ENCODE measurements at places on chromosomes 13 and 19.
A peak's percentile ranks its signal among the peaks of the same experiment; 100 is the strongest.

DNA sequence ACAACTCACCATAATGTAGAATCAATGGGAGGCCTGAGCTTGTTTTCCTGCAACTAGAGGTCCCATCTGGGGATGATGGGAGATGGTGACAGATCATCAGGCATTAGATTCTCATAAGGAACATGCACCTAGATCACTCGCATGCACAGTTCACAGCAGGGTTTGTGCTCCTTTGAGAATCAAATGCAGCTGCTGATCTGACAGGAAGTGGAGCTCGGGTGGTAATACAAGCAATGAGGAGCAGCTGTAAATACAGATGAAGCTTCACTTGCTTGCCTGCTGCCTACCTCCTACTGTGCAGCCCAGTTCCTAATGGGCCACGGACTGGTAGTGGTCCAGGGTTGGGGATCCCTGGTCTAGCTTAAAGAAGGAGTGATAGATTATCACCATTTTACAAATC is 33.0 kb downstream of the KPNA3 start:
- DNase-seq: no peak

DNA sequence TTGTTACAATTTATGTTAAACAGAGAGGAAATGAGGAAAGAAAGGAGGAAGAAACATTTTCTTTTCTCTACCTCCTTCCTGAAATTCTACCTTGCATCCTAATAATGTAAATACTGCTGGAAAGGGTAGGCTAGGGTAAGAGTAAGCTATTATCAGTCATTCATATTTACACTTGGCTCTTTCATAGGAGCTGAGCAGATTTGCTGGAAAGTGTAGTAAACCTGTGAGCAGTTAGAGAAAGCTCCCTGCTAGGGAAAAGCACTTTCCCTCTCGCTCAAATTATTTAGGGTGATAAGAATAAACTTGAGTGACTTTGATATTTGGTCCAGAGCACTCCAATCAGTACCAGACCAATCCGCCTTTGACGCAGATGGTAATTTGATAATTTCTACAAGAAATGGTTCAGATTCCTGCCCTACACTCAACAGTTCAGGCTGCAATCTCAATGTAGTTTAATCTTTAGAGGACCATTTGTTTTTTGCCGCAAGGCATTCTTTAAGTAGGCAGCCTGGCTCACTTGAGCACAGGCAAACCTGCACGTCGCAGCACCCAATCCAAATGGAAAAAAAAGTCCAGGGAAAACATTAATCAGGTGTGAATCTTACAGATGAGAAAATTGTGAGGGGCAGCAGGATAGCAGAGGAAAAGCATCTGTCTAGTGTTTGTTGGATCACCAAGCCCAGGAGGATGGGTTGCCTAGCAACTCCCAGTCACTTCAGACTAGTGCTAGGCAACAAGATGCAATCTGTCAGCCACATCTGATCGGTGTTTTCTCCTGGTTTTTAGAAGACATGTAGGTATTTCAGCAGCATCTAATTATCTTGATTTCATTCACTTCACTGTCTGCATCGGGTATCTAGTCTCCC is 68.6 kb upstream of the KL start:
- DNase-seq: no peak

DNA sequence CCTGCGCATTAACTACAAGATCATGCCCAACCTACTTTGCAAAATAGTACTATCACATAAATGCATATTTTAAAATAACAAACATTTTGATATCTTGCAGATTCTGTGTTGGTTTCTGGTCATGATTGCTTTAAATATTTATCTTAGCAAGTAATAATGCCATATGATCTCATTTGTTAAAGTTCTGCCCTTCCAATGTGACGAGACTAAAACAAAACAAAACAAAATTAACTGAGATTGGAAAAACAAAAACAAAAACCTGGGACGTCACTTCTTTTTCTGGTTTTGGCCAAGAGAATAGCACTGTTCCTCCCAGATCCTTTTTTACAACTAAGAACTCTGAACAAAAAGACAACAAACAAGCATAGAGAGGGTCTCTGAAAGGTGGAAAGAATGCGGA is 436.3 kb downstream of the DACH1 start:
- no peak for DNase-seq

DNA sequence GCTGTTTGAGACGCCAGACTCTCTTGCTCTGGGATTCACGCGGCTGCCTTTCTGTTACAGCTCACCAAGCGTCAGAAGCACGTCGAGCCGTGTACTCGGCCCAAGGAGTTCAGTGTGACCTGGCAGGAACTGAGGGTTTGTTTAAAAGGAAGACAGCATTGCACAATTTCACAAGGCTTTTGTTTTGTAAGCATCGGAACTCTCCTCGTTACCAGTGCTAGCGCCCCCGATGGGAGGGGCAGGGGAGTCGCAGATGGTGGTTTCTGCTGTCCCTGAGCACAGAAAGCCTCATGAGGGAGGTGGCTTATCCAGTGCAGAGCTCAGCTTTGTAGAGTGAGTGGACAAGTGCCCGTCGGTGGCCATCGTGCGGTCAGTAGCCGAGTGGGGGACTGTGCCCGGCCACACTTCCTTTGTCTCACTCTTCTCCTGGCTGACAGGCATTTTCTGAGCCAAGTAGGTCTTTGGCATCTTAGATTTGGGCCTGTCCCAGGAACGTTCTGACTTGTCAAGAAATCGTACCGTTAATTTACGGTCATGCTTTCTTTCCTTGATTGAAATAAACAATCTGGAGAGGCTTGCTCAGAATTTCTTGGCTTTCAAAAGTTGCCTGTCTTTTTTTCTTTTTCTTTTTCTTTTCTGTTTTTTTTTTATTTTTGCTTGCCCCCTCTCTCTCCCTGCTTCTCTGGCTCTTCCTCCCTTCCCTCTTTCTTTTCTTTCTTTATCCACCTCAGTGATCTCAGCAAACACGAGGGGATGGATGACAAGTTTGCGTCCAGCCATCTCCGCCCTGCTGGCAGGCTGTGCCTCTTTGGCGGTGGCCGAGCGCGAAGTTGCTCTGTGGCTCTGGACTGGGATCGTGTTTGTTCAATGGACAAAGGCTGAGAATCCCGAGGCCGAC is 7.7 kb downstream of the KDM4B start:
- peak; percentile 73 for DNase-seq

DNA sequence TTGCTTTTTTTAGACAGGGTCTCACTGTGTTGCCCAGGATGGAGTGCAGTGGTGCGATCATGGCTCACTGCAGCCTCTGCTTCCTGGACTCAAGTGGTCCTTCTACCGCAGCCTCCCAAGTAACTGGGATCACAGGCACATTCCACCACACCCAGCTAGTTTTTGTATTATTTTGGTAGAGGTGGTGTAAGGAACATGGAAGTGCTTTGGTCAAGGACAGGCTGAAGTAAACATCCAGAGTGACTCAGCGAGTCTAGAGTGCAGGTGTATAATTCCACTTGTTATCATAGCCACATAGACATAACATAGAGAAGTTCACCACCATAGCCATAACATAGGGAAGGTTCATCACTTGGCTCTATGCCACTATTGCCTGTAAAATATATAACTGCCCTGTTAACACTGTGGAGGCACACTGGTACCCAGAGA is 98.6 kb downstream of the RBM26 start:
- no peak for DNase-seq

DNA sequence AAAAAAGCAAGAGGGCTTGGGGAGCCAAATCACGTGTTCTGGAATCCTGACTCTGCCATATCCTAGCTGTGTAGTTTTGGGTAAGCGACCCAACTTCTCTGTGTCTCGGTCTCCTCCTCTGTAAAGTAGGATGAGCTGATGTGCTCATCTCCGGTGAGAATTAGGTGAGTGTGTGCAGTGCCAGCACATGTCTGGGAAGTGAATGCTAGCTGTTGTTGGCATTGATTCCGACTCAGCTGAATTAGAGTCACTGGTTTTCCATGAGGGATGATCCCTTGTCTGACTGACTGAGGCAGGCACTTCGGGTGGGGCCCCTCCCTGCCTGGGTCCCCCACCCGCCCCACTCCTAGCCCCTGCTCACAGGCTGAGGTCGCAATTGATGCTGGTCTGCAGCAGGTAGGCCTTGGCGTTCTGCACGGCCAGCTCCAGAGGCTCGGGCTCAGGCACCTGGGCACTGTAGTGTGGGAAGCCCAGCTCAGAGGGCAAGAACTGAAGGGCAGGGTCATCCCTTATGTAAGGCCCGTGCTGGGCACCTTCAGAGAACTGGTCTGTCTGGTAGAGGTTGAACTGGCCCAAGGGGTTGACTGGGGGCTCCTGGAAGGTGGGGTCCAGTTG is 835 bp downstream of the RSPH6A start:
- DNase-seq: no peak

GRCh38 chr13:43389983-43390382 is 366.6 kb downstream of the DNAJC15 start:
- no peak for DNase-seq

GRCh38 chr13:24511816-24512196 is 772 bp downstream of the PARP4 start:
- DNase-seq: no peak

DNA sequence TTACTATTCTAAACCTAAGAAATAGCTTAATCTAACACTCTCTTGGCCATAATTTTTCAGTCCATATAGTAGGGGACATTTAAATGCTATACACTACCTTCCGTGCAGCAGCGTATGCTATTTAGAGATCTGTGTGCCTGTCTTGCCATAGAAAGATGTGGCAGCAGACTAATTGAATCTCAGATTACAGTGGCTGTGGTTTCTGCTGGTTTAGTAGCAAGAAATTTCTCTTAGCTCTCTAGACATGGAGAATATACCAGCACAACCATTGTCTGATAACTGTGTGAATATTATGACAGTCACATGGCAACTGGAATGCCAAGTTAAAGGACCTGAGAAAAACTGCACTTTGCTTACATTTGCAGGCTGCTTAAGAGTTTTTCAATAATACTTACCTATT is 672.4 kb upstream of the MIR17HG start:
- no peak for DNase-seq

GRCh38 chr13:45928176-45928575 is 76.6 kb upstream of the SIAH3 start:
- no peak for DNase-seq

DNA sequence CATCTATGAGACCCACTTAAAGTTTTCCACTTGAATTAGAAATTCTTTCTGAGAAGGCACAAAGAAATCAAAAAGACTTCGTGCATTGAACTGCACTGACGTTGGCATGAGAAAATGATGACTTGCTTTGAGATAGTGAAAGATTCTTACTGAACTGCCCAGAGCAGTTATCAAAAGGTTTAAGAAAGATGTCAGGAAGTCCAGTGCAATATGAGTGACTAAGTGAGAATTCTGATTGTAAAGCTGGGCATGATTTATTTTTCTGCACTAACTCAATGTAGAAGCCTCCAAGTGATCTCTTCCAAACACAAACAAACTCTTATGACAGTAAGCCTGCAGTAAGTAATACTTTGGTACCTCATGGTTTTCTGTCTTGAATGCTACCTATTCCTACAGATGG is 52.1 kb downstream of the SERTM1 start:
- DNase-seq: no peak

GRCh38 chr13:73901324-73902068 is 232.7 kb downstream of the KLF12 start:
- DNase-seq: no peak

- DNase-seq: no peak
Observed at GRCh38 chr13:23899555-23899954, 2.3 kb upstream of the C1QTNF9B start.

DNA sequence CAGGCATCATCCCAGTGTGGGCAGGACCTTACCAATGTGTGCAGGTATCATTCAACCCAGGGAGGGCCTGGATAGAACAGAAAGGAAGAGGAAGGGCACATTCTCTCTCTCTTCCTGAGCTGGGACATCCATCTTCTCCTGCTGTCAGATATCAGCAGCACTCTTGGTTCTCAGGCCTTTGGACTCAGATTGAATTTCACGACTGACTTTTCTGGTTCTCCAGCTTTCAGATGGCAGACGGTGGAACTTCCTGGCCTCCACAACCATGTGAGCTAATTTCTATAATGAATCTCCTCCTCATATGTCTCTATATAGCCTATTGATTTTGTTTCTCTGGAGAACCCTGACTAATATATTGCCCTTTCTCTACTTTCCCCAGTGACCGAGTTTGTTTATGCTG is 77.3 kb downstream of the OLFM4 start:
- no peak for DNase-seq

GRCh38 chr19:17772172-17772571 is 20.9 kb downstream of the FCHO1 start:
- DNase-seq: no peak

DNA sequence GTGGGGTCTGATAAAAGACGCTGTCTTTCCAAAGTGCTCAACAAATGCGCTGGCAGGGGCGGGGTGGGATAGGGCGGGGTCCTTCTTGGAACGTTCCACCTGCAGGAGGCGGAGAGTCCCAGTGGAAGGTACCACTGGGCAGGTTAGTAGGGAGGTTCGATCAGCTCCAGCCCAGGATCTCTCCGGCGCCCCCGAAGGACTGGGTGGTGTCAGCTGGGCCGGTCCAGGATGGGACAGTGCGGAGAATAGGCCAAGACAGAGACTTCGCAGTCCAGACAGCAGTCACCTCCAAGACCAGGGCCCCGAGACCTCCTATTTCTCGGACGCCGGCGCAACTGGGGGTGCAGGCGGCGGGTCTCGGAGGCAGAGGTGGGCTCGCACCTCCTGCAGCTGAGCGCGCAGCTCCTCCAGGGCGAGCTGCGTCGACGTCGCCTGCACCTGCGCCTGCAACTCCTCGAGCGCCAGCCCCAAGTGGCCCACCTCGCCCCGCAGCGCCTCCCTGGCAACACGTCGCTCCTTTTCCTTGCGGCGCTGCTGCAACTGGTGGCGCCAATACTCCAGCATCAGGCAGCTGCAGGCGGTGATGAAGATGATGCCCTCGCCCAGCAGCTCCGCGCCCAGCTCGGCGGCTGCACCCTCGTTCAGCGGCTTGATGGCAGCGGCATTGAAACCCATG is 21.6 kb downstream of the VASP start:
- DNase-seq: no peak

GRCh38 chr19:15439078-15439799 is 10.5 kb downstream of the WIZ start:
- no peak for DNase-seq

DNA sequence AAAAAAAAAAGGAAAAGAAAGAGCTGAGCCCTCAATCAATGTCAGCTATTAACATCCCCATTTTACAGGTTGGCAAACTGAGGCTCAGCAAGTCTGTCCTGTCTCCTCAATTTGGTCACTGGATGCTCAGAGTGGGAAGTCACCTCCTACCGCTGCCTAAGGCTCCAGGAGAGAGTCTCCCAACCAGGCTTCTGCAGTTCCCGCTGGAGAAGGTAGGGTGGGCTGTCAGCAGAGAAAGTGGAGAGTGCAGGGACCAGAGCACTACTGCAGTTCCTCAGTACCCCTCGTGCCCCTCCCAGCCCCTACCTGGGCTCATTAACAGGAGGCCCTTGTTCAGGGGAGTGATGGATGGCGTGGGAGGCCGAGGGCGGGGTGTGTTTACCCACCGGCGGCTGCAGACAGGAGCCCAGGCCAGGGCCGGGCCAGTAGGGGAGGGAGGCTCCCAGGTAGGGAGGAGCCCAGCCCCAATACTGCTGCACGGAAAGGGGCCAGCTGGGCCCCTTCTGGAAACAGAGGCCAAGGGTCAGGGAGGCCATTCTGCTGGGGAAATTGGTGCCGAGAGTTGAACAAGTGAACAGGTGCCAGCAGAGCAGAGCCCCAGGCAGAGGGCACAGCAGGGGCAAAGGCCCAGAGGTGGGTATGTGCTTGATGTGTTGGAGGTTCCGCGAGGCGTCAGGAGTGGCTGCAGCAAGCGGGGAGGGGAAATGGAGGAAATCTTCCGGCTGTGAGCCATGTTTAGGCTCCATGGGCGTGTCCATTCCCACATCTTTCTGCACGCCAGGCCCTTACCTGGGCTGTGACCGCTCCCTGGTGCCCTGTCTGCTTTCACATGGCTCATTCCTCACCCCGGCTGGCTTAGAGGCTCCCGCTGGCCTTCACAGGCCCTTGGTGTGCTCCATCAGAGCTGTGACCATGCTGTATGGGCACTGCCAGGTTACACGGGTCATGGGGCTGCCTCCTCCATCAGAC is 7.6 kb upstream of the COMP start:
- no peak for DNase-seq

GRCh38 chr13:110285991-110286832 is 20.7 kb downstream of the COL4A1 start:
- DNase-seq: no peak

Measured in CD4-positive, alpha-beta T cell treated with Interleukin-15 for 1 hour (primary cell).